CD4-positive, alpha-beta T cell treated with Interleukin-17A for 4 hours (primary cell): ENCODE measurements at places on chromosomes 6 and 20.

- peak; percentile 71 for DNase-seq
Observed at GRCh38 chr6:35687658-35688604, 784 bp downstream of the FKBP5 start.

DNA sequence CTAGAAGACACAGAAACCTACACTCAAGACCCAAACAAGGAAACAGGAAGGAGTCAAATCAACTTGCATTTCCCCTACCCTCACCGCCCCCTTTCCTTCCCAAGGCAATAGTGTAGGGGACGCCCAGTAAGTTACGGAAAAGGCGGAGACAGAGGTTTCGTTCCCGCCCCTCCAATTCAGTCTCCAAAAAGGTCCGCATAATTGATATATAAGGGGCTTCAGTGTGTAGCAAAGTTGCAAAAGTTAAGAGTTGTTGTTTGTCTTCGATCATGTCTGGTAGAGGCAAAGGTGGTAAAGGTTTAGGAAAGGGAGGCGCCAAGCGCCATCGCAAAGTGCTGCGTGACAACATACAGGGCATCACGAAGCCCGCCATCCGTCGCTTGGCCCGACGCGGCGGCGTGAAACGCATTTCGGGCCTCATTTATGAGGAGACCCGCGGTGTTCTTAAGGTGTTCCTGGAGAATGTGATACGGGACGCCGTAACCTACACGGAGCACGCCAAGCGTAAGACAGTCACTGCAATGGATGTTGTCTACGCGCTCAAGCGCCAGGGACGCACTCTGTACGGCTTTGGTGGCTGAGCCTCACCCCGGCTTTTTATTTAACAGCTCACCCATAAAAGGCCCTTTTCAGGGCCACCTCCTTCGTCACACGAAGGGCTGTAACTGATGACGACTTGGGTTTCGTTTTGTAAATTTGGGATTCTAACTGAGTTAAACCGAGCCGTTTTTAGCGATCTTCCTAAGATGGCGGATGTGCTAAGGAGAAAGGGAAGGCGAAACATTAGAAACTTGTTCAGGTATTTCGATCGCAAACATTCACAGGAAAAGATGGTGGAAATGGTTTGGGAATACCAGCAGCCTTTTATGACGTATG, 124.6 kb upstream of the BTN3A2 start:
- peak; percentile 77 for DNase-seq

DNA sequence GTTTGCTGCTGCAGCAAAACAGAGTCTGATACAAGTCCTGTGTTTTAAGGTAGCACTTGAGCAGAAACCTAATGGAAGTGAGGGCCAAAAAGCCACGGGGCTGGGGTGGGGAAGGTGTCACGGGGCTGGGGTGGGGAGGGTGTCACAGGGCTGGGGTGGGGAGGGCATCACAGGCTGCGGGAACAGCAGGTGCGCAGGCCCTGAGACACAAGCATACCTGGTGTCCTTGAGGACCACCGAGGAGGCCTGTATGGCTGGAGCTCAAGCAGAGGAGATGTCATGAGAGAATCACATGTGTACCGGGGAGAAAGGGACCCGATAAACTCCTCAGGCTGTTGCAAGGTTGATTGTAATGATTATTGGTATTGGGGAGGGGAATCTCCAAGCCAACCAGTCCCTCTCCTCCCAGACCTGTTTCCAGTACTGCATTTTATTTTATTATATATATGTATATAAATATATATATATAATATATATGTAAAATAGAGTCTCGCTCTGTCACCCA, 13.6 kb upstream of the SPO11 start:
- DNase-seq: no peak

GRCh38 chr20:42714298-42715141, 475.2 kb downstream of the PTPRT start:
- no peak for DNase-seq

GRCh38 chr6:123895346-123895745, 91.7 kb downstream of the NKAIN2 start:
- no peak for DNase-seq
